ENCODE measurements at places on chromosomes 6 and 20.
A peak's percentile ranks its signal among the peaks of the same experiment; 100 is the strongest.

- DNase-seq: no peak
Observed at GRCh38 chr6:26157251-26158075, 70.2 kb downstream of the HFE start.

GRCh38 chr6:151242420-151242861 is 2.7 kb downstream of the AKAP12 start:
- no peak for DNase-seq

GRCh38 chr6:154462425-154462824 is 48.1 kb downstream of the CNKSR3 start:
- no peak for DNase-seq

GRCh38 chr20:50038574-50038991 is 55.8 kb downstream of the SNAI1 start:
- no peak for DNase-seq

DNA sequence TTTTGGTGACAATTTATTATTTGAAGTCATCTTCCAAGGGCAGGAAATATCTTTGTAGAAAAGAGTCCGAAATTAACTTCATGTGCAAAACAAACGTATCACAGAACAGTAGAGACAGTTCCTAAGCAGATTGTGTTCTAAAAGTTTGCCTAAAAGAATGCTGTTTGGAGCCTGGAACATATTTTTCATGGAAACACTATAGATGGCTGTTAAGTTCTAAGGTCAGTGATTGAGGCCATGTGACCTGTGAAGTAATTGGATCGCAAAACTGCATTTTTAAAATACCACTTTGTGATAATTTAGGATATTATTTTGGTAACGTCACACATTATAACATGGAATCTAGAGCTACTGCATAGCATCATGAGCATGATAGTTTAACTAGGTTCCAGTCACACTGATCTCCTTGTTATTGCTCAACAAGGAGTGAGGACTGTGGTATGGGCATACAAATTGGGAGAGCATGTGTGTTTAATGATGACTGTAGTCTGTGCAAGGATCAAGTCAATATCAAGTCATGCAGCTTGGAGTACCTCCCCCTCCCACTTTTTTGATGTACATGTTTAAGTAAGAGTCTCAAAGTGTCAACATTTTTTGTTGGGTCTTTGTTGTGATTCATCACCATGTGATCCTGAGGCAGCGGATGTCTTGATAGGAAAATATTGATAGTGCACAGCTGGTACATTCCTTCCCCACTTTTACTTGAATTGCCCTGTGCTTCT is 609.3 kb upstream of the CITED2 start:
- DNase-seq: no peak

GRCh38 chr6:158475344-158476302 is 84.3 kb upstream of the TMEM181 start:
- peak; percentile 26 for DNase-seq

GRCh38 chr6:133837801-133838349 is 51.0 kb upstream of the TCF21 start:
- DNase-seq: peak; percentile 68

GRCh38 chr6:88619951-88620350 is 343.5 kb downstream of the RNGTT start:
- DNase-seq: no peak

All from transverse colon (tissue), 4 donors.